ENCODE measurements at places on chromosomes 12 and 14. TPM values are rescaled to one million over a fixed set of nuclear protein-coding genes. Genes with fewer than 3 reads are reported as not detected.

Gene CLEC14A
- 17.3 TPM for total RNA-seq

GRCh38 chr14:68199554-68200151 lies 380.1 kb downstream of the RAD51B start:
- no peaks in the 10 kb centered on the region for H3K36me3 ChIP-seq
- DNase-seq: no peak
- H3K27me3 ChIP-seq: no peaks in the 10 kb centered on the region
- no peak overlapping the region for H3K4me3 ChIP-seq
- H3K27ac ChIP-seq: peak overlapping the region; percentile 37
- H3K4me1 ChIP-seq: no peaks in the 10 kb centered on the region

DNA sequence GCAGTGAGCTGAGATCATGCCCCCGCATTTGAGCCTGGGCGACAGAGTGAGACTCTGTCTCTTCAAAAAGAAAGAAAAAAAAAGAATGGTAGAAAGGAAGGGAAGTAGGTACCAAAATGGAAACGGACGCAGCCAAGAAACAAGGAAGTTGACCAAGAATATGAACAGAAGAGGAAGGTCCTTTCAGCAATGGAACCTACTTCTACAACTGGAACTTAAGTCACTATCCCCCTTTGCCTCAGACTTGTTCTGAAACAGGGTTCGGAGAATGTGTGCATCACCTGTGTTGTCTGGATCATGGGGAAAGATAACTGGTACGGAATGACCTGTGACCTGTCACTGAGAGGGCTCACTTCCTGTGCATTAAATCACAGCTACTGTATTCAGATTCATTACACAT lies 43.9 kb upstream of the RNASE1 start:
- DNase-seq: no peak
- no peaks in the 10 kb centered on the region for H3K36me3 ChIP-seq
- H3K4me1 ChIP-seq: no peaks in the 10 kb centered on the region
- no peak overlapping the region for H3K27ac ChIP-seq
- H3K27me3 ChIP-seq: no peaks in the 10 kb centered on the region

DNA sequence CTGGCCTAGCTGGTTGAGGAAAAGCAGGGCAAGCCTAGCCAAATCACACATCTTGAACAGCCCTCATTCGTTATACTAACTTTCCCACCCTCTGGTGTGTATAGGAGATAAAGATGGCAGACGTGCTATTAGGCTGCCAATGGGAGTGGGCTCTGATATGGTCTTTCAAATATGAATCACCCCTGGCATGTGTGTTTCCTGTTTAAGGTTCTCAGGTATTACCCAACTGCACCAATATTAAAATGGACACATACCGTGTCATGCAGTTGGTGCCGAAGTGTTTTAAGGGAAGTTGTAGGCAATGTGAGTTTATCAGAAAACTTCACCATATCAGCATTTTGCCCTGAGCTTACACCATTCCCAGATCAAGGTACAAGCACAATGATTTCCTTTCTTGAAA lies 33.4 kb downstream of the CHST11 start:
- H3K27me3 ChIP-seq: no peaks in the 10 kb centered on the region
- H3K36me3 ChIP-seq: no peaks in the 10 kb centered on the region
- no peak overlapping the region for H3K27ac ChIP-seq
- H3K4me1 ChIP-seq: no peaks in the 10 kb centered on the region

GRCh38 chr14:58918066-58918738 lies 270.3 kb upstream of the DAAM1 start:
- no peak overlapping the region for H3K4me3 ChIP-seq
- H3K4me1 ChIP-seq: no peaks in the 10 kb centered on the region
- no peak for DNase-seq
- H3K27me3 ChIP-seq: no peaks in the 10 kb centered on the region
